Activated T-helper 1 cell treated with anti-CD3 and anti-CD28 coated beads, Interleukin-12 subunit alpha, Interleukin-12 subunit beta, Interleukin-2, Interleukin-4 antibody, amounts not matched to agents 30 ng/mL and 10 ng/mL and 1 ng/mL, durations not matched to agents 14 hours and 24 hours and 36 hours (primary cell): ENCODE measurements at places on chromosomes 5 and 9. TPM values are rescaled to one million over a fixed set of nuclear protein-coding genes. Genes with fewer than 3 reads are reported as not detected.

DNA sequence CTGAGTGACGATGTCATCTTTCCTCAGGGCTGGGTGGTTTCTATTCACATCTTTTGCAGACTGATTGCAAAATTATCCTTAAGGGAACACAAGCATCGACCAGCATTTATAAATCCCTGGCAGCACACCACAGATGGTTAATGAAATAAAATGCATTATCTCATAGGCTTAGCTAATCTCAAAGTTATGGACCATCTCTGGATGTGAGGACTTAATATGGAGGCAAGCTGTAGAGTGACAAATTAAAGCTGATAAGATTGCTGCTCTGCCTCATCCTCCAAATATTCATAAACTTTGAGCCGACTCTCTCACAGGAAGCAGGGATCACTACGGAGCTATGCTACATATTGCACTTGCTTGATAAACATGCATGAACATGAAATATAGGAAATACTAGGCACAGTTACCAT lies 663.2 kb upstream of the RGMB start:
- no peak for DNase-seq

PCDHB14 gene
- total RNA-seq = not detected in 2 replicates

SLC6A19 gene
- total RNA-seq = not detected in 2 replicates

PTPRD gene
- total RNA-seq = 0.05 TPM in 2 replicates

TSSK1B gene
- total RNA-seq = not detected in 2 replicates

PKN3 gene
- 17.7 and 19.3 TPM in 2 replicates for total RNA-seq

- DNase-seq = no peak
Measured at GRCh38 chr5:168611165-168611564, 32.0 kb upstream of the PANK3 start.

IL11RA gene
- total RNA-seq = 29.9 and 30.3 TPM in 2 replicates

DNA sequence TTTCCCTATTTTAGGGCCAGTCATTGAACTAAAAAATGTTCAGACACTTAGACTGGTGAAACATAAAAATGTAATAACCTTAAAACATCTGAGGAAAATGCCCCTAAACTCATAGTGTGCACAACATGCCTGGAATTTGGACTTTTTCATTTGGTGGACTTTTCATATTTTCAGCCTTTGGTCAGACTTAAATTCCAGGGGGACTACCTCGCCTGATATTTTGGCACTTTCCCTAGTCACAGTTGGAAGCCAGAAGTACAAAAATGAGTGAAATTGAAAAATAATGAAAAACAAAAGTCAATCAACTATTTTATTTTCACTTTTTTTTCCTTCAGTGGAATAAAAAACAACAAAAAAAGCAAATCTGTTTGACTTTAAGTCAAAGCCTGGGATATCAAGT lies 256.2 kb downstream of the ACTL7B start:
- DNase-seq = no peak

SPATA31A3 gene
- not detected in 2 replicates for total RNA-seq

PCDHA1 gene
- total RNA-seq = not detected in 2 replicates

GRCh38 chr5:144015961-144016360 lies 154.5 kb downstream of the YIPF5 start:
- DNase-seq = no peak

DNA sequence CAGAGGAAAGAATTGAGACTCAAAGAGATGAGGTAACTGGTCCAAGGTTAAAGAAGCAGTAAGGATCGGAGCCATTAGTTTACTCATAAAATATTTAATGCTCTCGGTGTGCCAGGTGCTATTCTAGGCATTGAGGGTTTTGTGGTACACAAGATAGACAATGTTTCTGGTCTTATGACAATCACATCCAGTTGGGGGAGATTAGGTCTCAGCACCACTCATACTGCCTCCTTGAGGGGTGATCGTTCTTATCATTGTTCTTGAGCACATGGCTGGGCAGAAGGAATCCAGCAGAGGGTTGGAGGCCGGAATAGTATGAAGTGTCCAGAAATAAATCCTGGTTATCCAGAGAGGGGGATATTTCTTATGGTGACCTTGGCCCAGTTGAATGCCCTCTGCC lies 40.7 kb upstream of the LCP2 start:
- DNase-seq = no peak

DNA sequence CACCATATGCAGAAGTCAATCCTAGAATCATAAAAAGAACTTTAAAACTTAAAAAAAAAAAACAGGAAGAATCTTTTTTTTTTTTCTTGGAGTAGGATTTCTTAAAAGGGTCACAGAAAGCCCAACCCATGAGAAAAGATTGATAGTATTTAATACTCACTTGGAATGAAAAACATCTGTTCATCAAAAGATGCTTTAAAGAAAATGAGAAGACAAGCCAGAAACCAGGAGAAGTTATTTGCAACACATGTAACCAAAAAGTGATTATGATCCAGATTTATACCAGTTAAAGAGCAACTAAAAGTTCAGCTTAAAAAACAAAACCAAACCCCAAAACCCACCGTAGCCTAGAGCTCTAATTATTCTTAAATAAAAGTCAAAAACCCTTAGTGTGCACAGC lies 69.3 kb downstream of the TLE4 start:
- DNase-seq = no peak

DNA sequence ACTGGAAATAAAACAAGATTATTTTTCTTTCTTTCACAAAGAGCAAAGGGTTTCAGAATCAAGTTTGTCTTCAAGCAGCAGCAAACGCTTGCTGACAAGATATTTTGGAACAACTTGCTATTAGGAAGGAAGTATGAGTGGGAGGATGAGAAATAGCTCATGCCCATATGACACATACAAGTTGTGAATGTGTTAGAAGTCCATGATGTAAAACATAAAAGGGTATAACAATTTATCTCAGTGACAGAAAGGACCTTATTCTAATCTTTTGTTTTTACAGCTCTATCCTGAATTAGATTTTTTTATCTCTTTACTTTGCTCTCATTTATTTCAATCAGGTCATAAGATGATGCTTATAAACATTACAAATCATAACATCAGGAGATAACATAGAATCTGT lies 516.6 kb upstream of the MEF2C start:
- DNase-seq = no peak

SPINK13 gene
- total RNA-seq = not detected in 2 replicates

NUDT2 gene
- total RNA-seq = 31.0 TPM in 2 replicates

GFRA3 gene
- total RNA-seq = 0.13 TPM in 1 of 2 replicates, not detected in the other

SMIM32 gene
- total RNA-seq = not detected in 2 replicates

GRCh38 chr9:71755230-71755629 lies 13.1 kb downstream of the CEMIP2 start:
- no peak for DNase-seq

GRCh38 chr5:150217038-150217437 lies 27.2 kb downstream of the SLC6A7 start:
- DNase-seq = no peak

GRCh38 chr5:135891268-135891667 lies 4.4 kb downstream of the IL9 start:
- DNase-seq = no peak

OR1Q1 gene
- not detected in 2 replicates for total RNA-seq
